ENCODE measurements at places on chromosomes 5 and 9.

DNA sequence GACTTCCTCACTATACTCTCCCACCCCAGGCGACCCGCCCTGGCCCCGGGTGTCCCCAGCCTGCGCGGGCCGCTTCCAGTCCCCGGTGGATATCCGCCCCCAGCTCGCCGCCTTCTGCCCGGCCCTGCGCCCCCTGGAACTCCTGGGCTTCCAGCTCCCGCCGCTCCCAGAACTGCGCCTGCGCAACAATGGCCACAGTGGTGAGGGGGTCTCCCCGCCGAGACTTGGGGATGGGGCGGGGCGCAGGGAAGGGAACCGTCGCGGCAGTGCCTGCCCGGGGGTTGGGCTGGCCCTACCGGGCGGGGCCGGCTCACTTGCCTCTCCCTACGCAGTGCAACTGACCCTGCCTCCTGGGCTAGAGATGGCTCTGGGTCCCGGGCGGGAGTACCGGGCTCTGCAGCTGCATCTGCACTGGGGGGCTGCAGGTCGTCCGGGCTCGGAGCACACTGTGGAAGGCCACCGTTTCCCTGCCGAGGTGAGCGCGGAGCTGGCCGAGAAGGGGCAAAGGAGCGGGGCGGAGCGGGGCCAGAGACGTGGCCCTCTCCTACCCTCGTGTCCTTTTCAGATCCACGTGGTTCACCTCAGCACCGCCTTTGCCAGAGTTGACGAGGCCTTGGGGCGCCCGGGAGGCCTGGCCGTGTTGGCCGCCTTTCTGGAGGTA, 2.1 kb downstream of the CA9 start:
- DNase-seq, result no peak

GRCh38 chr5:178476531-178476930, 113.7 kb downstream of the COL23A1 start:
- no peak for DNase-seq

DNA sequence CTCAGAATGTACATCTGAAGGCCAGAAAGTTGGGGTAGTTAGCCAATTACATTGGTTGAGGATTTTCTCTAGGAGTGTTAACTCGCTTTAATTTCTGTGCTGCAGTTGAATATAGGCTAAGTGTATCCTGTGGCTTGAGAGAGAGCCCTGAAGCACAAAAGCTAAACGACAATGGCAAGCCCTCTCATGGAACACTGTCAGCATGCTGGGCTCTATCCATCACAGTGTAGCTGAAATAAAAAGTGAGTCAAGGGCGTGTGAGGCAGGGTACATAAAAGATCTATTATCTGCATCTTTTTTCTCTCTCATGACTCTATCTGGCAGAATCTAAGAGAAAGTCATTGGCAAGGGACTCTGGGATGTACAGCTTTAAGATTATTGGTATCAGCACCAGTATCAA, 254.2 kb upstream of the GRIA1 start:
- no peak for DNase-seq

DNA sequence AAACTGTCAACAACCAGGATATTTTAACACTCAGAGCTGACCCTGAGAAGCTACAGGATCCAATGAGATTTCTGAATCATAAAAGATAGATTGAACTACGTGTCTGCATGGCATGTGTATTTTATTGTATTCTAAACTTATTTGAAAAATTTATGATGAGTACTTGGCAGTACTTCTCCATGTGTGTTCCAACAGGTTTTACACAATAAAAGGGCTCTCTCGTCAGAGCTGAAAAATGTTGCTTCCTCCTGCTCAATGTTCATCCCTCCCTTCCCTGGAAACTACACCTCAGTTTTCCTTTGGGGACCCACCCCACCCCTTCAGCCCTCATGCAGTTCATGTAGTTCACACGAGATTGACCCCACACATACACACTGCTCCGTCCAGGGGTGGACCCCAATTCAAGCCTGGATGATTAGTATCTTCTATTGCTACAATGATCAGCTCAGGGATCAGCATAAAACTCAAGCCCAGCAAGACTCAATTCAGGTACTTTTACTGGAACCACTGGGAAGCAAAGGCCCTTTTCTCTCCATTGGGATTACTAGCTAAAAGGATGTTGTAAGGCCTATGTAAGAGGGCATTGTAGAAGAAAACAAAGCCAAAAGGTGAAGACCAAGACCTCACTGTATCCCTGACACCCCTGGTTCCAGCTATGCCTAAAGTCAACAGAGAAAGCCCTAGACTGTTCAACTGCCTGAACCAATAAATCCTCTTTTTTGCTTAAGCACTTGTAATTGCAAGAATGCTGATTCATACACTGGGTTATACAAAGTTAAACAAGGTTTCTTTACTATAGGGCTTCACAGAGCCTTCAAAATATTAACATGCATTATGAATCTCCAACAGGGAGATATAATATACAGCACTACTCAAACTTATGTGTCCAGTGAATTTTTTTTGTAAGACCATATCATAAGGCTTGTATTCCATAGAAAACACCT, 112.6 kb downstream of the SAXO1 start:
- no peak for DNase-seq

DNA sequence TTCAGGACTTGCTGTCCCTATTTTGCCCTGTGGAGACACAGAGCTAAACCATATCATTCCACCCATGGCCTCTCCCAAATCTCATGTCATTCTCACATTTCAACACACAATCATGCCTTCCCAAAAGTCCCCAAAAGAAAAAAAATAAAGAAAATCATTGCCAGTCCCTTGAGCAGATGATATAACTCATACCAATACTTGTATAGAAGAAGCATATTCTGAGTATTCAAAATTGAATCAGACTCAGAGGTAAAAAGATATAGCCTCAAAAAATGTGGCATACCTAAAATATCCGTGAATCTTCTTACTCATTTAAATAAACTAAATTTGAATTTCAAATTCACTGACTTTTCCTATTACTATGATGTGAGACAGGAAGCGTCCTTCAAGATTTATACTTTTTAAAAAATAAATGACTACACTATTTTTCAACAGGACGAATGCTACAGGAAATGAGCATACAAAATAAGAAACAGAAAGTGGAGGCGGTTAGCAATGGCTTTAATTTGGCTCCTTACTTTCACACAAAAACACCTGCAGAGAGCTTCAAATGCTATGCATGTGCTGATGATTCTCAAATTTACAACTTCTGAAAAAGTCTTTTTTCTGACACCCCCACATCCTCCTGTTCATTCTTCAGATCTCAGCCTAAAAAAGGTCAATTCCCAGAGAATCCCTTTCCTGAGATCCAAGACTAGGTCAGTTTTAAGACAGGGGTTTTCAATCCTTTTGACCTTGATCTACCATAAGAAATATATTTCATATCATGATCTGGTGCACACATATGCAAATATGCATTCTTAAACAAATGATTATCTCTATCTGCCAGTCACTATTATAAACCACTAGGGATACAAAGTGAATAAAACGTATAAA, 39.6 kb upstream of the DMXL1 start:
- DNase-seq, result no peak

DNA sequence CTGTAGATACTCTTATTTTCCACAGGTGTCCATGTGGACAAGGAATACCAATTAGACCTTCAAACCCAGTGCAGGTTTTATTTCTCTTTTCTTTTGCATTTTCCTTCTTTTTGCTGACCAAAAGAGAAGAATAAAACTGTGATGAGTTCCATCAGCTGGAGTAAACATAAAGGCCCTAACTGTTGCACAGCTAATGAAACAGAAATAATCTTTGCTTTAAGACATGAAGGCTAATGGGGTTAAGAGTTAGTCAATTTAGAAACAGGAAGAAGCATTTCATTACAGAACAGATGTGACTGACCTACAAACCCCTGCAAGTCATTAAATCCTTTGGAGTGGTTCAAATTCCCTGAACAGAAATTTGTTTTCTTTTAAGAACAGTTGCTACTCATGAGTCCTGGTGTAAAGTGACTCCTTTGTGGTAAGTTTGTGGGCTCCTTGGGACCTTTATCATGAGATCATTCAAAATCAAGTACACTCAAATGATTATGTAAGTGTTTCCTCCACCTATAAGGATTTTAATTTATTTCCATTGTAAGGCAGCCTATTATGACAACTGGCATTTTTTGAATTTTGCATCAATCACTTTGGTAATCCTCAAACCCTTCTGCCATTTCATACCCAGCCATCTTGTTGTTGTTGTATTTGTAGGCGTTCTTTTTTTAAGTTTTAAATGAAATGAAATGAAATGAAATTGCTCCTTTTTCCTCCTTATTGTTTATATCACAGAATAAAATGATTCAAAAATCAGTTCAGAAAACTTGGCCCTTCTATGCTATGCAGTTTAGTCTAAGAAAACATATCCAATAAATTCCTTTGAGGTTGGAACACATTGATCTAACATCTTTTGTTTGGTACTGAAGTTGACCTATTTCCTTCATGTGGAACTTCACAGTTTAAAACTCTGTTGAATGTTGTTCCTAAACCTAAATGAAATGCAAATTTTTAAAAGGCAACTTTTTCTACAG, 1.3 kb downstream of the MINAR2 start:
- no peak for DNase-seq

DNA sequence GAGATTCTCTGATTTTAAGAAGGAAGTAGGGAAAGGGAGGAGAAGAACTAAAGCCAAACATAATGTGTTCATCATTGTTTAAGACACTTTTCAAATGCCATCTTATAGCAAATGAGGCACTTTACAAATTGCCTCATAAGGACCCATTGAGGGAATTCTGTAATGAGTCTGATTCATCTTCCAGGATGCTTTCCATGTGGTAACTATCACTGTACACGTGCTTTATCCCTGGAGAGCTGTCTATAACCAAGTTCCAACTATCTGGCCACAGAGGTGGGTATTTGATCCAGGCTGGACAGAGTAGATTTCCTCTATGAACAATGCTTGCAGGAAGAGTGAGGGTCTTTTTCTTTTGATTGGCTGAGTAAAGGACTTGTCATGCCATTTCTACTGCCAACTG, 183.5 kb upstream of the NFIB start:
- no peak for DNase-seq

DNA sequence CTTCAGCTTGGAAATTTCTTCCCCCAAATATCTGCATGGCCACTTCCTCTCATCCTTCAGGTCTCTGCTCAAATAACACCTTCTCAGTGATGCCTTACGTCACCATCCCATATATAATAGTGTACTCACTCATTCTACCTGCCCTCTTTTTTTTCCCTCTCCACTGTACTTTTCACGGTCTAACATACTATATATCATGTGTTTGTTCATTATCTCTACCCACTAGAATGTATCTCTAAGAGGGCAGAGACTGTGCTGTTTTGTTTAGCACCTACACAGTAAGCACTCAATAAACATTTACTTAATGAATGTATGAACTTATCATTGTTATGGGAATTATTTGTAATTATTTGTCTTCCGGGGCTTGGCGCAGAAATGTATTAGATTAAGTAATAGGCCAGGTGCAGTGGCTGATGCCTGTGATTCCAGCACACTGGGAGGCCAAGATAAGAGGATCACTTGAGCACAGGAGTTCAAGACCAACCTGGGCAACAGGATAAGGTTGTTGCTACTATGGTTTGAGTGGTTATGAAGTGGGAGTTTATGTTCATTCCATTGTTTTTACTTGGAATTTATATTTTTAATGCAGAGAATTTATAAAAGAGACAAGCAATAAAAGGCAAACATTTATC, 6.0 kb upstream of the IL13 start:
- peak; percentile 42 for DNase-seq

- peak; percentile 83 for DNase-seq
Measured at GRCh38 chr9:131885144-131885609, 145.3 kb upstream of the RAPGEF1 start.

DNA sequence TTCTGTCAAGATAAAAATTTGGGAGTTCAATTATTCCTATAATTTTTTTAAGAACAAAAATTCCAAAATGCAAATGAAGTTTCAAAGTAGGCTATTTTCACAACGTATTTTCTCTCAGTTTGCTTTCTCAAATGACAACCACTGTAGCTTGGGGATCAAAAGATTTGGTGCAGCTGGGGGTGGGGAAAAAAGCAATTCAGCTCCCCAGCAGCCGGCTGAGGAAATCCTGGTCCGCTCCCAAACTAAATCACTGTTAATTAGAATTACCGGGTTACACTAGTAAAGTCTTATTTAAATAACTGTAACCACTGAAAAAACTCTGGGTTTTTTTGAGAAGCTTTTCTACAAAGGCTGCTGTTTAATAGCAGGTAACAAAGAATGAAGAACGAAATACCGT, 5.7 kb downstream of the NR6A1 start:
- DNase-seq, result no peak

DNA sequence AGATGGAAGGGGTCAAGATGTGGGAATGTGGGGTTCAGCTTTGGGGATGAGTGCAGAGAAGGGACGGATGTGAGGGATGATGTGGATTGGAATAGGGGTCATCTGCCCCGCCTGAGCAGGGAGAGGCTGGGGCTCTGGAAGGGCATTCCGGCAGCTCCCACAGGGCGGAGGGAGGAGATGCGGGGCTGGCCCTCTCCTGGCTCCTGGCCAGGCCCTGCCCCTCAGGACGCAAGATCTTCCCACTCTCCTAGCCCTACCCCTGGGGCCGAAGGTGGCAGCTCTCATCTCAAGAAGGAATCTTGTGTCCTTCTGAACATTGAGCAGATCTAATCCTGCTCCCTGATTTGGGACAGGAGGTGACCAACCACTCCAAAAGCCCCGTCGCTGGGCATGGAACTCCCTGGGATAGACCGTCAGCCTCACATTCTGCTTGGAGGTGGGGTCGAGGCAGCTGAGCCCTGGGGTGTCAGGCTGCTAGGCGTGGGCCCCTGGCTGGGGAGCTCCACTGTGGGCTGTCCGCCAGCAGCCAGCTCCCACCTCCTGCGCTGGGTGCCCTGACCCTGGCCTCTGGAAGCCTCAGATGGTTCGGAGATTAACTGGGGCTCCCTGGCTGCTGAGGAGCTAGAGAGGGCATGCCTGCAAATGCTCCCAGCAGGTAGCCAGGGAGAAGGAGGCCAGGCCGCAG, 125.2 kb downstream of the ZNF354C start:
- DNase-seq, result no peak

DNA sequence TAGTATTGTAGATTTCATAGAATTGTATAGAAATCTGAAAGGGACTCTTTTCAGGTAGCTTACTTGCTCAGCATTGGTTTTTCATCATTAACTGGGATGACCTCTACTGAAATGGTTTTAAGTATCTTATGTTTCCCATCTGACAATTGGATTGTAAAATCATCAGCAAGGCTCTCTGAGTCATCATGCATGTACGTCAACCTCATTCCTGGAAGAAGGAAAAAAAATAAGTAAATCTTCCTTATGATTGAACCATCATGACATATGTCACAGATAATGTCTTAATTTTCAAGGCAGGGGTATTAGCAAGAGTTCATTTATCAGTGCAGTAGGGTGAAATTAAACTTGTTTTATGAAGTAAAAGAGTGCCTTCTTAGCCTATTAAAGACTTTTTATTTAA, 74.9 kb upstream of the CER1 start:
- DNase-seq, result no peak

GRCh38 chr5:59079622-59080620, 497.0 kb downstream of the RAB3C start:
- DNase-seq, result no peak

DNA sequence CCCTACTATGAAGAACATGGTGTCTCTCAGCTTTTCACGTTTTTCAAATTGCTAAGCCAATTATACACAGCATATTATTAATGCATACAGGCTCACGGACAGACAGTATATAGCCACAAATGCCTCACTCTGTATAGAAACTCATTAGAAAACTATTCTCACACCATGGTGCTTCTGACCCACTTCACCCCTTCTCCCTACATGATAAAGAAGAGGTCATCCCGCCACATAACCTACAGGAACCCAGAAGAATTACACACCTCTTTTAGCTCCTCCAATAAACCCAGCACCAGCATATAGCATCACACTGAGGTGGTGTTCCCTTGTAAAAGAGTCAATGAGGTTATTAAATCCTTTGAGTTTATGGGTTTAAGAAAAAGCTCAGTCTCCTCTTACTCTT, 5.6 kb downstream of the TLE1 start:
- DNase-seq, result no peak
